CD4-positive, CD25-positive, alpha-beta regulatory T cell (primary cell): ENCODE measurements at places on chromosomes 7 and 10. TPM values are rescaled to one million over a fixed set of nuclear protein-coding genes. Genes with fewer than 3 reads are reported as not detected.
A peak's percentile ranks its signal among the peaks of the same experiment; 100 is the strongest.

The RBM20 gene
- not detected for polyA plus RNA-seq

The ADGRA1 gene
- not detected for polyA plus RNA-seq

The NAPEPLD gene
- 8.7 TPM for polyA plus RNA-seq

GRCh38 chr7:8205537-8205936, 56.4 kb downstream of the ICA1 start:
- no peak overlapping the region for H3K4me3 ChIP-seq
- no peaks in the 10 kb centered on the region for H3K4me1 ChIP-seq
- peaks cover 3% of the 10 kb centered on the region for H3K27me3 ChIP-seq
- no peak overlapping the region for H3K27ac ChIP-seq
- no peaks in the 10 kb centered on the region for H3K36me3 ChIP-seq

GRCh38 chr10:71750124-71750841, 23.0 kb downstream of the VSIR start:
- peak overlapping the region; percentile 87 for H3K27ac ChIP-seq
- peaks cover 39% of the 10 kb centered on the region for H3K36me3 ChIP-seq
- H3K4me1 ChIP-seq, result peaks cover 100% of the 10 kb centered on the region
- DNase-seq, result no peak
